GM23338 (cell line): ENCODE measurements at places on chromosomes 4 and X. TPM values are rescaled to one million over a fixed set of nuclear protein-coding genes. Genes with fewer than 3 reads are reported as not detected.

The TRMT2B gene
- 18.6 and 25.9 TPM in 2 replicates for total RNA-seq

DNA sequence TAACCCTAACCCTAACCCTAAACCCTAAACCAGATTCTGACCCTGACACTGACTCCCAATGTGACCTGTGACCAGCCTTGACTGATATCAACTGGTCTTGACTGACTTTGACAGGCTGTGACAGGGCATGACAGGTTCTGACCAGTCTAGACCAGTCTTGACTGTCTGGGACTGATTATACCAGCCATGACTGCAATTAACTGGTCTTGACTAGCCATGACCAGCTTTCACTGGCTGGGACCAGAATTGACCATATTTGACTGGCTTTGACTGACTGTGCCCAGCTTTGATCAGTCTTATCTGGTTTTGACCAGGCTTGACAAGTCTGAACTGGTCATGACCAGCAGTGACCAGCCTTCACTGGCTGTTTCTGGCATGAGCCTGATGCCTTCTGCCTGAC, 95.5 kb downstream of the BMP15 start:
- DNase-seq, result no peak

DNA sequence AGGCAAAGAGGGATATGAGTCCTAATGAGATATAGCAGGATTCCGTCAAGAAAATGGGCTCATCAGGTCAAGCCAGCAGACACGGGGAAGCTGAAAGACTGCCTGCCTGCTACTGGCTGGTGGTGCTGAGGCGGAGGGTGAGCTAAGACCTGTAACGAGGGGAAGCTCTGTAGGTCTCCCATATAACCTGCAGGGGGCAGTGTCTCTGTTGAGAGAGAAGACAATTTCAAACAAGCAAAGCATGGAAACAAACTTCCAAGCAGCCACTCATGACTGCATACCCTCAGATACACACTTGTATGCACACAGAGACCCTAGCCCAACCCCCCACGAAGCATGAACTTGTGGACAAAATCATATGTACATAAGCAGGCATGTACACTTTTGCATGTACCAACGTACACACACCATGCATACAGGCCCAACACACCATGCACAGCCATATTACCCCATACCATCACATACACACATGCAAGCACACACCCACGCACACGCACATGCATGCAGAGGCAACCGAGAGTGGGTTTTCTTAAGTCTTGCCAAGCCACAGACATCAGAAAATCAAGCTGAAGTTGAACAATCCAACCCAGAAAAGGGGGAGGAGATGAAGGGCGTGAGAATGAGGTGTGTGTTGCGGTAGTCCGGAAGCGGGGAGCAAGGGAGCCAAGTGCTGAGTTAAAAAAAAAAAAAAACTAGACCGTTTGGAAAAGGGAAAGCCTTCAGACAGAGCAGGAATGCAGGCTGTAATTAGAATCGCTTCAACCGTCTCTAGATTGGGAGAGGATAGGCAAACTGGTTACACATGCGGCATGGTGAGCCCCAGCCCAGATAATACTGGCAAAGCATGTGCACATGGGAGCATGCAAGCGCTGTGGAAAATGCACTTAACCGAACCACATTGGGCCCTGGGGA, 71.0 kb downstream of the PJA1 start:
- peak; percentile 76 for DNase-seq

DNA sequence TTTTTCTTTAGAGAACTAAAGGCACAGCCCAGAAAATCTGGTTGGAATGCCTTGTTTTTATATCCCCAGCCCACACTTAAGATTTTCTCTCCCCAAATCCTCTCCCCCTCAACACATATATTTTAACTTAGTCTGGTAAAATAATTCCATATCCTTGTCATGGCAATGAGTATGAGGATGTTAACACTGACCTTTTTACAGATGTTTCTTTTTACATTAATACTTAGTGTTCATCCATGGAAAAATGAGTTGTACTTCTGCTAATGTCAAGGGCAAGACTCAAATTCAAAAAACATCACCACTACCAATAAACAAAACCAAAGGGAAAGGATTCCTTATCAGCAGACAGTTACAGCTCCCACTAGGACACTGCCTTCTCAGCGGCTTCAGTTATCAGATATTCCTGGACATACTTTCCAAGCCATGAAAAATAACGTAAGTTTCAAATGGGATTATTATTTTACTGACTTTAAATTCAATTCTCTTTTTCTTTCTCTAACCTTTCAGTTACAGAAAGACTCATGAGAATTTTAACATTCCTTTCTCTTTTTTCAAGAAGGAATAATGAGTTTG, 83.3 kb downstream of the RASL11B start:
- no peak for DNase-seq

GRCh38 chr4:156797206-156797605, 174.4 kb downstream of the PDGFC start:
- DNase-seq, result no peak

- DNase-seq, result peak; percentile 78
Observed at GRCh38 chr4:83708500-83709175, 172.7 kb downstream of the GPAT3 start.

DNA sequence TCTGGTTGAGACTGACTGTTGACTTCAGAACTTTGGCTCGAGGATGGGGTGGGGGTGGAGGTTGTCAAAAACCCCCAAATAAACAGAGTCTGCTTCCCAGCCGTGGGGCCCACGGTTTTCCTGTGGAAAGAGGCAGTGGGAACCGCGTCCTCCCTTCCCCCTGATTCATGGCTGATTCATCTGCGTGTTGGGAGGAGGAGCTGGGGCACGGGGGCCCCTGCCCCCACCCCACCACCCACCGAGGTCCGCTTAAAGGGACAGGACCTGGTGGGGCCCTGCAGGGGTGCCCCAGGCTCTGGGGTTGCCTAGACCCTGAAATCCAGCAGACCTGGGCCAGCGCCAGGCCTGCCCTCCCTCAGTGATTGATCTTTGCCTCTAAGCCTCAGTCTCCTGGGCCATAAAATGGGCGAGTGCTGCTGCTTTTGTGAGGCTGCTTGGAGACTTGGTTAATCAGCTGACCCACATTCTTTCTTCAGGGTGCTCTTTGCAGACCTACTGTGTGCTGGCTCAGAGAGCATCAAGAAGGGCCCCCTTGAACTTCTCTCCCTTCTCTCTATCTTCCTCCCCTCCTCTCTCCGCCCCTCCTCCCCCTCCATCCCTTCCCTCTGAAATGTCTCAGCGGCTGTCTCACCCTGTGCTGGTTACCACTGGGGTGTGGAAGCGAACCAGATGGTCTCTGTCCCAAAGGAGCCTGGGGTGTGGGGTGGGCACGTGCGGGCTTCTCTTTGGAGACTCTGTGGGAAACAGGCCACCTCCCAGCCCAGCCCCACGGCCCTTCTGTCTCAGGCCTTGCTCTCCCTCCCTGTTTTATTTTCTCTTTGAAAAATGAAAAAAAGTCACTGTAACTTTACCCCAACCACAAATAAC, 9.1 kb downstream of the HTRA3 start:
- no peak for DNase-seq

The STAP1 gene
- total RNA-seq, result not detected in 2 replicates

The MAGEA1 gene
- not detected in 2 replicates for total RNA-seq

The SLC7A11 gene
- 32.2 and 33.9 TPM in 2 replicates for total RNA-seq

The TBC1D9 gene
- total RNA-seq, result 0.56 and 0.66 TPM in 2 replicates

The EMCN gene
- total RNA-seq, result not detected in 2 replicates

DNA sequence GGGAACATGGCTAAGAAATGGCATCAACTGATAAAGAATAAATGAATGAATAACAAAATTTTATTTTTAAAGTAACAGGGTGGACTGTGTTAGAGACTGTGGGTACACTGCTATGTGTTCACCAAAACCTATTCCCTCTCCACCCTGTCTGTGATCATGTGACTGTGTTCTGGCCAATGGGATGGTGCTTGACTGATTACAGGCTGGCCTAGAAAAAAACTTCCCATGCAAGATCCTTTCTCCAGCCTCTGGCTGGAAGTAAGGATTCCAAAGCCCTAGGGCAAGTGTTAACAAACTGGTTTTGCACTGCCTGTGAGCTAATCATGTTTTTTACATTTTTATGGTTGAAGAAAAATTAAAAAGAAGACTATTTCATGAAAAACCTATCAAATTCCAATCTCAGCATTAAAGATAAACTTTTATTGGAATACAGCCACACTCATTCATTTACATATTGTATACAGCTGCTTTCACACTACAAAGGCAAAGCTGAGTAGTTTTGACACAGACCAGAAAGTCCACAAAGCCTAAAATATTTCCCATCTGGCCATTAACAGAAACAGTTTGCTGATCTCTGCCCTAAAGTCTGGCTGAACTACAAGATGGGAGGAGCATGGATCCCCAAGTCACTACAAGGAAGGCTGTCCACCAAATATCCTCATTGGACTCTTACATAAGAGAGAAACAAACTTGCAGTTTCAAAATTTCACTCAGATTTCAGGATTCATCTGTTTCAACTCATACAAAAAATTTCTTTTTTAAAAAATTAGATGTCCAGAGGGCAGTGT, 133.2 kb downstream of the ARHGAP6 start:
- DNase-seq, result peak; percentile 6

The CYLC1 gene
- total RNA-seq, result not detected in 2 replicates

The RBM47 gene
- 125 and 139 TPM in 2 replicates for total RNA-seq

- DNase-seq, result peak; percentile 38
Observed at GRCh38 chrX:12894074-12895030, 12.1 kb upstream of the TLR8 start.

DNA sequence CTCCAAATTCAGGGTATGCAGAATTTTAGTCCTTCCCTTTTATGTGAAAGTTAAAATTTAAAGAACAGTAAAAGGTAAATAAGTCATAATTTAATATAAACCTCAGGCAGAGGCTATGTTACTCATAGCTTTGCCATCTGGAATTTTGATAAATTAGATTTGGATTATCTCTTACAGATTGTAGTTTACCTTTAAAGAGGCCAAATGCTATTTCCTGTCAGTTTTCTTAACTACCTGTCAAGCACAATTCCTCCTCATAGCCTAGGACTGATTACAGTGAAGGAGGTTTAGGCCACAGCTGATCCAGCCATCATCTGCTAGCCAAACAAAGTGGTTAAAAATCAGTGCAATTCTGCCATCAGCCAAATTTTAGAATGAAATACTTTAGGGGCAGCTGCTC, 128.1 kb downstream of the MFAP3L start:
- DNase-seq, result no peak

GRCh38 chr4:105181259-105181658, 34.6 kb downstream of the TET2 start:
- peak; percentile 61 for DNase-seq

- peak; percentile 24 for DNase-seq
Observed at GRCh38 chr4:105765690-105766407, 57.3 kb downstream of the GSTCD start.

GRCh38 chrX:71106427-71106826, at the start of gene CXorf65:
Gene CXorf65 (minus strand): TSS chrX:71106740. CDS start chrX:71106556, 184 bp downstream.
- DNase-seq, result no peak

DNA sequence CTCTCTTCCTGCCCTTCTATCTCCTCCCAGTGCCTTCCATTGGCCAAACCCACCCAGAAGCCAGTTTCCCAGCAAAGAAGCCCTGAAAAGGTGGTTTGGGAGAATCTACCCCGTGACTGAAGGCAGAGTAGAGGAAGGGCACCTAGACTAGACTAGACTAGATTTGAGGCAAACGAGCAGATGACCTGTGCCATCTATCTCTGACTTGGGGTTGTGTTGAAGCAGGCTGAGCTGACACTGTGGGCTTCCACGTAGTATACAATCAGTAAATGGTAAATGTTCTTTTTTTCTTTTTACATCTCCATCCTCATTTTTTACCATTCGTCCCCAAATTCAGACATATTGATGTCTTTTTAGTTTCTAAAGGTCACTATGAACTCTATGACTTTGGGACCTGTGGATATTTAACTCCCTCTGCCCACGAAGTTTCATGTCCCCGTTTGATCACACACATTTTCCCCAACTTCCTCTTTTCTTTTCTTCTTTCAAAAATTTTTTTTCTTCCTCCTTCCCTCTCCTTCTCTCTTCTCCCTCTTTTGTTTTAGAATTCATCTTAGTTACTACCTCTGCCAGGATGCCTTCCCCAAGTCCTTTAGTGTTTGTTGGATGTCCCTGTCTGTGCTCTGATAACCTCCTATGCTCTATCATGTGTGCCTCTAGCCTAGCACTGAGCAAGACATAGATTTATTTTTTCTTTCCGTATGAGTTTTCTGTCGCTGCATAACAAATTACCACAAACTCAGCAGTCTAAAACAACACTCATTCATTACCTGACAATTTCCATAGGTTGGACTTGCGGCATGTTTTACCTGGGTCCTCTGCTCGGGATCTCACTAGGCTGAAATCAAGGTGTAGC, 6.2 kb upstream of the AFF1 start:
- DNase-seq, result no peak

The TMSB15B gene
- 6.8 and 14.3 TPM in 2 replicates for total RNA-seq

DNA sequence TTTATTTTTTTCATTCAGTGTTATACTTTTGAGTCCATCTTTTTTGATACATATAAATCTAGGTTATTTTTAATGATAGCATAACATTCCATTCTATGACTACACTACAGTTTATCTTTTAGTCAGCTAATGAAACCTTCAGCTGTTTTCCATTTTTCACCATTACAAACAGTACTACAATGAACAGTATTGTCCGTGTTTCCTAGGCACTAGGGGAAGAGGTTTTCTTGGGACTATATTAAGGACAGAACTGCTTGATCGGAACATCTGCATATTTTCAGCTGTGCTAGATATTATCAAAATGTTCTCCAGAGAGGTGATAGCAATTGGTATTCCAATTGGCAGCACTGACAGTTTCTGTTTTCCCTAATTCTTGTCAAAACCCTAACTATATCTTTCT, 44.3 kb upstream of the HCCS start:
- DNase-seq, result no peak

DNA sequence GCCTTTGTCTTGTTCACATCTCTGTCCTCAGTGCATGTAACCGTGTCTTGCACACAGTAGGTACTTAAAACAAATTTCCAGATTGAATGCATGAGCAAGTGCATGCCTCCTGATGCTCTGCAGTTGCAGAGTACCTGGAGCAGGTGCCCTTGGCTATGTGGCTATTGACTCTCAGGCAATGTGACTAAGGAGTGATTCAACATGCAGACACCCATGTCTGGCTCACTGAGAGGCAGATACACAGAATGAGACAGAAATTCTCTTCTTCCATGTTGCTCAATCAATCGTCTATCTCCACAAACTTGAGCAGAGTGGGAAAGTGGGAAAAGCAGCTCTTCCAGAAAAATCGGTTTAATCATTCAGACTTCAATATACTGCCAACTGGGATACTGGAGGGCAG, 111.0 kb downstream of the CHRDL1 start:
- DNase-seq, result no peak

GRCh38 chrX:123846577-123847038, 13.2 kb upstream of the XIAP start:
- no peak for DNase-seq

GRCh38 chrX:106725931-106726330, 570 bp upstream of the RNF128 start:
- DNase-seq, result peak; percentile 27

DNA sequence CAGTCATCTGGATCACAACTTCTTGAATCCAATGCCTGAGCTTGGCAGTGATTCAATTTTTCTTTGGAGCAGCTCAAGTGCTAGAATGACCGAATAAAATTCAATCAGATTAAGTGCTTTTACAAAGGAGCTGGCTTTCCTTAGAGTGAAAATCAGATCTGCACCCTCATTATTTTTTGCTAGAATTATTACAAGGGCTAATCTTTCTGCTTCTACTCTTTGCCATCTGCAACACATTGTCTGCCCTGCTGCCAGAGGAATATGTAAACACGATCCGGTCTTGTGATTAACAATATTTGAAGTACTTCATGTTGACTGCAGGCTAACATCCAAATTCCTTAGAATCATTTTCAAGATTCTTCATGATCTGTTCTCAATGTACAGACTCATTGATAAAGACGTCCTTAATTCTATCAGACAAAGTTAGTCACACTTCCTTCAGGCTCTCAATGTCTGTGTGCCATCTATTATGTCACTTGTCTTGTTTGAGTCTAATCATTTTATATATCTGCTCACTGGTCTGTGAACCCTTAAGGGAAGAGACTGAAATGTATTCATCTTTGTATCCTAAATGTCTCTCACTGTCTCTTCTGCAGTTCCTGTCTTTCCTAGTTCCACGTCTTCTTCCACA, 531.2 kb downstream of the GALNTL6 start:
- DNase-seq, result no peak
